ENCODE measurements at places on chromosomes 7 and 10.
A peak's percentile ranks its signal among the peaks of the same experiment; 100 is the strongest.

DNA sequence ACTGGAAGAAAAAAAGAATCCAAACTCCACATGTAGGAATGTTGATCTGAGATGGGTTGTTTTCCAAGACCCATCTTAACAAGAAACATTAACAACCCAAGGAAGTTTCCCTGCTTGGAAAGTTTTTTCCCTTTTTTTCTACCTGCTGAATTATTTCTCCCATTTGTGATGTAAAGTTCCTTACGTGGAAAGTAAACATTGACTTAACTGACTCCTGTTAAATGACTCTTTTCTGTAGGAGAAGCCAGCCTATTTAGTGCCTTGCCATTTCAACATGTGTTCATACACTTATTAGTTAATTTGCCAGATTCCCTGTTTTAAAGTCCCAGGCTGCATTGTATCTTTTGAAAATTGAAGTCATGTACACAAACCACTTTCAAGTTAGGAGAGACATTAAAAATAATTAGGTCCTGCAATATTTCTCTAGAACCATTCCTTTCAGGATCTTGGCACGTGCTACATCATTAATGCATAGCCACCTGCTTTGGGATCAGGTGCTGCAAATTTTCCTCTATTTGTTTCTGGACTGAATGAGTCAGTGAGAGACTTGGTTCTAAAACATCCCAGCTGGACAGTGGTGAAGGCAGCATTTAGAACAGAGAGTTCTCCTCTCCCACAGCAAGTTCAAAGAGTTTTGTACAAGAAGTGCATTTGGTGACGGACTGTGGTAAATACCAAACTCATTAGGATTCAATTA lies 698.5 kb downstream of the SUGCT start:
- no peak for DNase-seq

DNA sequence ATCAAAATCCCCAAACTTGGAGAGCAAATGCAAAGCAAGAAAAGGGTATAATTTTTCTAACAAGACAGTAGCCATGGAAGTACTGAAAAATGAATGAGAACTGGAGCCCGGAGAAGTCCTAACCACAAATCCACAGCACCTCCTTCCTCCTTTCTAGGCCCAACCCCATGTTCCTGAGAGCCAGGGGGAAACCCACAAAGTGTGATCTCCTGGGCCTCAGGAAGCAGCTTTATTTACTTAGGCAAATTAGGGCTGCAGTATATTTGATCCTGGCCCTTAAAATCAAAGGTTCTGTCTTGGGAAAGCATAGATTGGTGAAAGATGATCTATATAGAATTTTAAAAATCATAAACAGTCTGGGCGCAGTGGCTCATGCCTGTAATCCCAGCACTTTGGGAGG lies 103.0 kb downstream of the DOCK4 start:
- peak; percentile 29 for DNase-seq

DNA sequence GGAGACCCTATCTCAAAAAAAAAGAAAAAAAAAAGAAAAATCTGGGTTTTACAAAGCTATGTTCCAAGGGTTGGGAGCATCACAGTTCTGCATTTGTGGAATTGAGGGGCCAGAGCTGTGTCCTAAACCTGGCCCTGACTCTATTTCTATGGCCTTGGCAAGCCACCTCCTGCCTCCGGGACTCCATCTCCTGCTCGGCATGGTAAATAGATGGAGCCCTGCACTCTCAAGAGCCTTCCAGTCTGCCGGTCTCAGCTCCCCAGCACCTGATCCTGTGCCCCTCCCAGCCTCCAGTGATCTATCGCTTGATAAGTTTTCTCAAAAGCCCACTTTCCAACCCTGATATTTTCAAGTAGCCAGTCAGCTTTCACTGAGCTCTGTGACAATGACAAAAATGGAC lies 43.0 kb downstream of the KCNH2 start:
- DNase-seq, result no peak

DNA sequence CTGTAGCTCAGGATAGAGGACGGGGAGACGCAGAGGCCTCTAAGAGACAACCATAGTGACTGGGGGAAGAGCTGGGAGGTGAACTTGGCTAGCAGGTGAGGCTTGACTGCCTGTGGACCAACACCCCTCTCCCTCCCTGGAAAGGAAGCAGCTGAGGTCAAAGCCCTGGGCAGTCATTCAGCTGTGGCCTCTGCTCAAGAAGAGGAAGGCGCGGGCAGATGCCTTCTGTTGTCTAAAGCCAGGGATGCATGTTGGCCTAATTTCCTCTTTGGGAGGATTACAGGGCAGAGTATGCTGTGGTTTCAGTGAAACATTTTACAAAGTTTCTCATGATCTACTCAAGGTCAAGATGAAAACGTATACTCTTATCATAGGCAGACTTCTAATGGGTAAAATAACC lies 327.1 kb downstream of the PRPF18 start:
- no peak for DNase-seq

- no peak for DNase-seq
Measured at GRCh38 chr10:36608866-36609265, 516.5 kb upstream of the ANKRD30A start.
